Muscle of leg (tissue), 16 donors: ENCODE measurements at places on chromosomes 16 and 17. TPM values are rescaled to one million over a fixed set of nuclear protein-coding genes. Genes with fewer than 3 reads are reported as not detected.

The NSRP1 gene
- polyA plus RNA-seq, result 30.1 TPM

- no peak for DNase-seq
These were observed 37.8 kb downstream of the PTRH2 start for GRCh38 chr17:59669411-59669810.

DNA sequence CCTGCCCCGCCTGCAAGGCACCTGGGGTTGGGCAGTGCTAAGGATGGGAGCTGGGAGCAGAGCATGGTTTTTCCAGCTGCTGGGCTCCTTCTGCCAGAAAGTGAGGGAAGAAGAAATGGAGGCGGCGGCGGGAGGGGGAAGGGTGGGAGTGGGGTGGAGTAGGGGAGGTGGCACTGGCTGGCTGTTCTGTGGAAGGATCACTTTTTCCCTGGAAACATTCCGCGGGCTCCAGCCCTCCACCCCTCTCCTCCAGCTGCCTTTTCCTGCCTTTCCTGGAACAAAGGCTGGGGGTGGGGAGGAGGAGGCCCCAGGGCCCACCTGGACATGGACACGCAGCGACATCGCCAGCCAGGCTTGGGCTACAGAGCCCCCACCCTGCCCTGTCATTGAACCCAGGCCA, 41.1 kb downstream of the CFAP20 start:
- DNase-seq, result peak; percentile 54

The TMEM204 gene
- polyA plus RNA-seq, result 14.6 TPM

The TELO2 gene
- 29.4 TPM for polyA plus RNA-seq

GRCh38 chr16:23807028-23807427, 28.8 kb upstream of the PRKCB start:
- peak; percentile 18 for DNase-seq

DNA sequence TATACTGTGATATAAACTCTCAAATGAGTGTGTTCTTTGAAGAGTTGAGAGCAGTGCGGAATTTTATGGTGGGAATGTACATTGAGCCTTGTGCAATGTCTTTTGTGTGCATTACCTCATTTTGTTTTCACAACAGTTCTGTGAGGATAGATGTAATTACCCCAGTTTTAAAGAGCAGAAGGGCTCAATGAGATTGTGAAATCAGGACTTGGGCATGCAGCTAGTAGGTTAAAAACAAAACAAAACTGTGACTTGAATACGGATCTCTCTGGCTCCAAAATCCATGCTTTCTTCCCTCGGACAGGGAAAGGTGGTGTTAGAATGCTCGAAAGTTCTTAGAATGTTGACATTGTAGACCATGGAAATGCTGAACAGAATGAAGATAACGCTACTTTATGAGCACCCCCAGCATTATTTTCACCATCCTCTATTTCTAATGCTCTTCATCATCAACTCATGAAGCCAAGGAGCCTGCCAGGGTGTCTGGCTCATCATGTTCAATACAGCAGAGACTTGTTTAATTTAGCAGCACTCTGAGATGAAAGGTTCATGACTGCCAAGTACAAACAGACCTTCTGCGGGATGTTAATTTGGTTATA, 17.1 kb downstream of the MRTFB start:
- no peak for DNase-seq

The ELP5 gene
- 41.0 TPM for polyA plus RNA-seq

The ESRP2 gene
- 2.8 TPM for polyA plus RNA-seq

The RTN4RL1 gene
- 2.3 TPM for polyA plus RNA-seq
